Activated gamma-delta T cell treated with anti-CD3 and anti-CD28 coated beads, Interleukin-2, amount 50 U/mL, for 16 hours (primary cell): ENCODE measurements at places on chromosomes 1 and 21.

DNA sequence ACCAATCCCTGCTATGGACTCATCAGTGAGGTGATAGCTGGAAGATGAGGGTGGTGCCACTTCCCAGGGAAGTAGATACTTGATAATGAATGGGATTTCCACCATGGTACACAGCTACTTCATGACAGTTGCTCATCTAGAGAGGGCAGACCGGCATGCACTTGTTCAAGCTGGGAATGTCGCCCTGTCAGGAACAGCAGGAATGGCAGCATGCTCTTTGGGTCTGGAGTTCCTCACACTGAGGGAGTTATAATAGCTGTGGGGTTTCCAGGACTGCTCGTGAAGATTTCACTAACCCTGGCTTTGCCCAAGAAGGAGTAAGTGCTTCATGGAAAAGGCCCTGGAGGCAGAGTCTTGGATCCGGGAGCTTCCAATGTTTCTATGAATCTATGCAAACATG lies 129.2 kb downstream of the PSMG1 start:
- DNase-seq = no peak

GRCh38 chr21:31151156-31152045 lies 113.1 kb upstream of the KRTAP19-8 start:
- no peak for DNase-seq

- no peak for DNase-seq
These were observed 180.0 kb downstream of the CDC7 start for GRCh38 chr1:91680556-91681155.

DNA sequence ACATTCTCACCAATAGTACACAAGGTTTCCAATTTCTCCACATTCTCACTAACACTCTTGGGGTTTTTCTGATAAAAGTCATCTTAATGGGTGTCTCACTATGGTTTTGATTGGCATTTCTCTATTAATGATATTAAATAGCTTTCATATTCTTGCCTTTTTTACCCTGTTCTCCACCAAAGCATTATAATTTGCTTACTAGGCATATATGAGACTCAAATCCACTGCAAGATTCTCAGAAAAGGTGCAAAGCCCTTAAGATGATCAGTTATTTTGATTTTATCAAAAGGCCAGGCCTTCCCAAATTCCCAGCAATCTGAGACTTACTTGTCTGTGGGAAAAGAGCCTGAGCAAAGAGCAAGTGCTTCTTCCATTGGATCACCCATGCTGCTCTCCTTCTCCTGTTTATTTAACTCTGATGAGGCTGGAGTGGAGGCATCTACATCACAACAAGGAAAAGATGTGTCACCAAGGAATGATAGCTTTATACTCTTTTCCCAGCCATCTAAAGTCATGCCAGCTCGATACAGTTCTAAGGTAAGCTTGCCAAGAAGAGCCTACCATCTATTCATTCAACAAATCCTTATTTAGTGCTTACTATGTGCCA lies 24.6 kb downstream of the CLSPN start:
- no peak for DNase-seq

GRCh38 chr1:157288996-157289395 lies 150.8 kb upstream of the ETV3 start:
- no peak for DNase-seq

GRCh38 chr1:203823306-203823705 lies 27.9 kb downstream of the ZBED6 start:
- no peak for DNase-seq

- DNase-seq = no peak
These were observed 9.5 kb upstream of the EXOSC10 start for GRCh38 chr1:11109047-11109760.

DNA sequence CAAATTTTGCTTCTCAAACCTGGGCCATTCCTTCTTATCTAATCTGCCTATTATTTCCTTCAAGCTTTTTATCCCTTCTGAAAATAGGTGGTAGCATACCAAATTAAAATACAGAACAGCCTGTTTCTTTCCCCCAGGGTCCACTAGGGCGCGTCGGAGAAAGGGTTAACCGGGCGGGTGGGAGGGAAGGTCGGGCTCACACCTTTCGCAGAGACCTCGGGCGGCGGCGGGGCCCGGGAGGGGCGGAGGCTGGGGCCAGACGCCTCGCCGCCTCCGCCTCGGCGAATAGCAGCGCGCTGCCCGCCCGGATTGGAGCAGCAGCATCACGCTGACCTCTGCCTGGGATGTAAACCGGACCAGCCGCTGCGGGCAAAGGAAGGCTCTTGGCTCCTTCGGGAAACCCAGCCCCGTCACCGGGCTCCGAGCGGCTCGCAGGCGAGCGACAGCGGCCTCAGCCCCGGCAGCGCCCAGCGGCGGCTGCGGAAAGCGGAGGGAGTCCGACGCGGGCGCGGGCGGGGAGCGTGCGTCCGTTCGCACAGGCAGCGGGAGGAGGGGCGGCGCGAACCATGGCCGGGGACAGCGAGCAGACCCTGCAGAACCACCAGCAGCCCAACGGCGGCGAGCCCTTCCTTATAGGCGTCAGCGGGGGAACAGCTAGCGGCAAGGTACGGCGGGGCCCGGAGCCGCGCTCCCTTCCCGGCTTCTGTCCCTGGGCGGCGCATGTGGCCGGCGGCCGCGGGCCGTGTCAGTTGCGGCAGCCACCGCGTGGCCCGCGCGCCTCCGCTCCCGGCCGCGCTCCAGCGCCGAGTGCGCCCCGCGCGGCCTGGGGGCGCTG lies at the start of gene UCK2:
TSS of gene UCK2 (plus strand) at position 347 of the 835 bp plus-strand sequence. CDS start at position 567, 220 bp downstream.
- DNase-seq = peak; percentile 37

GRCh38 chr1:157277913-157278312 lies 139.7 kb upstream of the ETV3 start:
- no peak for DNase-seq

- DNase-seq = no peak
These were observed 81.6 kb upstream of the ACTL8 start for GRCh38 chr1:17673329-17674072.

GRCh38 chr1:9278585-9279153 lies 14.0 kb upstream of the SPSB1 start:
- no peak for DNase-seq

- no peak for DNase-seq
These were observed 20.3 kb downstream of the RNASEL start for GRCh38 chr1:182568647-182569284.

GRCh38 chr21:15276243-15276642 lies 211.4 kb upstream of the NRIP1 start:
- no peak for DNase-seq

DNA sequence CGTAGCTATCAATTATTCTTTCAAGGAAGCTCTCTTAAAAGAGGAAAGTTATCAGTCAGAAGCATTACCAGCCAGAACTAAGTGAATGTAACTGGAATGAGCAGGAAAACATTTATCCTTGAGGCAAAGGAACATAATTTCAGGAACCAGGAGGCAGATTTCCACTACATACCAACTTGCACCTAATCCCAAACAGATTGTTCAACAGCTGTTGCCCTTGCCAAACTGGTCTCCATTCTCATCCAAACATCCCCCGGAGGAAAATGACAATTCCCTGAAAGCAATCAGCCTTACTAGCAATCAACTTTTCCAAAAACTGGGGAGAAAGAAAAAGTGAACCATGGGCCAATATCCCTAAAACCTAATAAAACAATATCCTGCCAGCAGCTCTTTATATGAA lies 35.0 kb downstream of the ENAH start:
- DNase-seq = no peak
